Purkinje cell (primary cell): ENCODE measurements at places on chromosomes 3 and 15. TPM values are rescaled to one million over a fixed set of nuclear protein-coding genes. Genes with fewer than 3 reads are reported as not detected.

LEKR1 gene
- polyA plus RNA-seq, result 0.15 and 1.7 TPM in 2 replicates

CSTA gene
- polyA plus RNA-seq, result not detected in 2 replicates

USP50 gene
- 17.1 and 18.8 TPM in 2 replicates for polyA plus RNA-seq

TM4SF4 gene
- polyA plus RNA-seq, result not detected in 2 replicates

HTR3C gene
- not detected in 2 replicates for polyA plus RNA-seq

EDEM1 gene
- 0.55 and 1.8 TPM in 2 replicates for polyA plus RNA-seq

HIGD1A gene
- polyA plus RNA-seq, result 1,119 and 1,494 TPM in 2 replicates

ECE2 gene
- 1.2 and 3.1 TPM in 2 replicates for polyA plus RNA-seq

NPRL2 gene
- 47.8 and 60.9 TPM in 2 replicates for polyA plus RNA-seq

RHCG gene
- polyA plus RNA-seq, result 1.0 and 2.1 TPM in 2 replicates

PYGO1 gene
- 2.4 and 4.0 TPM in 2 replicates for polyA plus RNA-seq

EHD4 gene
- polyA plus RNA-seq, result 5.6 and 7.1 TPM in 2 replicates

SLC12A1 gene
- 3.5 and 6.7 TPM in 2 replicates for polyA plus RNA-seq

CPEB1 gene
- 49.0 and 55.0 TPM in 2 replicates for polyA plus RNA-seq

CYP1A1 gene
- polyA plus RNA-seq, result not detected in 2 replicates

FBXW12 gene
- 0.17 TPM in 1 of 2 replicates, not detected in the other for polyA plus RNA-seq

SETD5 gene
- polyA plus RNA-seq, result 17.9 and 19.5 TPM in 2 replicates

MUC4 gene
- polyA plus RNA-seq, result 0.15 TPM in 1 of 2 replicates, not detected in the other

IMPG2 gene
- 0.05 and 0.27 TPM in 2 replicates for polyA plus RNA-seq

TRPM1 gene
- polyA plus RNA-seq, result 0.39 TPM in 1 of 2 replicates, not detected in the other

TOMM70 gene
- polyA plus RNA-seq, result 27.9 and 41.9 TPM in 2 replicates

ANKRD34C gene
- 4.0 and 5.0 TPM in 2 replicates for polyA plus RNA-seq
